AML-193 (cell line): ENCODE measurements at places on chromosomes 5 and 9.

- DNase-seq: no peak
Measured at GRCh38 chr5:180179442-180180420, 29.3 kb downstream of the RASGEF1C start.

DNA sequence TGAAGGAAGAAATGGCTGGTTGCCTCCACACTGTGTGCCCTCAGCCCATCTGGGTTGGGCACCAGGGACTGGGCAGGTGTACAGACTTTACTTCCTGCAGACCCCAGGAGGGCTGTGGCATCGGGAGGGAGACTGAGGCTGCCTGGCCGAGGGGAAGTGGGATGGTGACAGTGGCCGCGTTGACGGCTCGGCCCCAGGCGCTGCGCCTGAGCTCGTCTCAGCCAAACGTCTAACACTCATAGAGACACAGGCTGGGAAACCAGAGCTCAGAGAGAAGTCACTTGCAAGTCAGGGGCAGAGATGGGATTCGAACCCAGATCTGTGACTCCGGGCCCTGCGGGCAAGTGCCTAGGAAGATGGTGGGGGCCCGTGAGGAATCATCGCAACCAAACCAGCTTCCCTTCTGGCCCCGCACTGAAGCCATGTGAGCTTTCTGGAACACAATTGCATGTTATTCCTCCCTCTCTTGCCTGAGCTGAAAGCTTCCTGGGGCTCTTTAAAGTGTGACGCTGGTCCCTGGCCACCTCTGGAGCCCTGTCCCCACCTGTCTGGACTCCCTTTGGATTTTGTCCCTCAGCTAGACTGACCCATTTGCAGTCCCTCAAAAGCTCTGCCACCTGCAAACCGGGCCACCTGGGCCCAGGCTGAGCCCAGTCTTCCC, 53.1 kb upstream of the FUBP3 start:
- DNase-seq: no peak

DNA sequence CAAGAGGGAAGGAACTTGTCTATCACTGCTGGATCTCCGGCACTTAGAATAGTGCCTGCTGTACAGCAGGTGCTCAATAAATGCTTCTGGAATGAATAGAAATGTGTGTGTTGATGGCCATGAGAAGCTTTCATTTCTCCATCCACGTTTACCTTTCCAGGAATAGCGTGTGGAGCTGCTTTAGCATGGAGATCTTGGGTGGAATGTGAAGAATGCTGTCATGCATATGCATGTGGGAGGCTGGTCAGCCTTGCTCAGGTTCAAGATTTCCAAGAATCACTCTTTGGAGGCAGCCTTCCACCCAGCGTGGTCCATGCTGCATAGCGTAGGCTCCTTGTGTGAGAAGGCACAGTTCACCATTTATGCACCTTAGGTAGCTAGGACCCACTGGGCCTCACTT, 19.2 kb downstream of the COL15A1 start:
- DNase-seq: no peak

- DNase-seq: no peak
Measured at GRCh38 chr5:27450607-27451006, 412.2 kb upstream of the CDH9 start.

GRCh38 chr5:130541617-130542221, 623.3 kb downstream of the HINT1 start:
- DNase-seq: no peak

DNA sequence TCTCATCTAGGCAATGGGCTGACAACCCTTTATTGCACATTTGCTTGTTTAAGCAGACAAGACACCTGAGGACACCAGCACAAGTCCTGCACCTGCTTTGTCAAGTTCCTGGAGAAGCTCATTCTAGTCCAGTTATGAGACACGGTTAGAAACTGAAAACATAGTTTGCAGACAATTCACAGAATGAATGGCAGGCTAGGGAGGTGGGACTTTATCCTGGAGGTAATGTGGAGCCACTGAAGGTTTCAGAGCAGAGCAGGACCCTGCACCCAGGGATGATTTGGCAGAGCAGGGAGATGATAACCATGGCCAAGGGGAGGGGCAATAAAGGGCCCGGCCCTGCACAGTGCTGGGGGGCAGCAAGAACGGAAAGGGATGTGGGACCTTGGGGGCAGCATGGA, 50.7 kb upstream of the SLC25A51 start:
- no peak for DNase-seq

DNA sequence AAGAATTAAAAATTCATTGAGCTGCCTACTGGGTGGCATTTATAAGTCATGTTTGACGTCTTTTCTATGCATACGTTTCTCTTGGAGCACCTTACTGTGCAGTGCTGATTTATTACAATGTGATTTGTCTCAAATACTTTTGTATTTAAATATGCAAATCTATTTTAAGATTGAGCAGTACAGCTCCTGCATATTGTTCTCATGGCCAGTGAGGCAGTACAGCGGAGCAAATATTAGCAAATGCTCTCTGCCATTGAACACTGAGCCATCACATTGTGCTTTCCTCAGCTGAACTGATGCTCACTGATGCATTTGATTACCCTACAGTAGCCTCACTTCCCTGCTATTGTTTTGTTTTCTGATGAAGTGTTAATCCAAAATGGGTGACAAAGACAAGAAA, 149.6 kb downstream of the HTR1A start:
- DNase-seq: no peak

DNA sequence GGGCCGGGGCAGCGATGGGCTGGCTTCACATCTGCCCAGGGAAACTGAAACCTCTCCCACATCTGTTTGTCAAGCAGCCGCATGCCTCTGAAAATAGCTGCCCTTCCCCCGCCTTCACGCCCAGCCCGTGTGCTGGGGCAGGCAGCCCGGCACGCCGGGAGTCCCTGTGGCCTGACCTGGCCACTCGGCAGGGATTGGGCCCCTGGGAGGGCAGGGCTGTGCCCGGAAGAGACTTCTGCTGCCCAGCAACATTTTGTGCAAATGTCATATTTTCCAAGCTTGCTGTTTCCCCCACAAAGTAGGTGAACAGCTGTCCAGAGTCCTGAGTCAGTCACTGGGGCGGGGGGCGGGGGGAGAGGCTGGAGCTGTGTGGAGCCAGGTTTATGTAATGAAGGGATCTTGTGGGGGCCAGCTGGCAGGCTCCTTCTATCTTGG, 8.2 kb downstream of the COL27A1 start:
- DNase-seq: no peak

DNA sequence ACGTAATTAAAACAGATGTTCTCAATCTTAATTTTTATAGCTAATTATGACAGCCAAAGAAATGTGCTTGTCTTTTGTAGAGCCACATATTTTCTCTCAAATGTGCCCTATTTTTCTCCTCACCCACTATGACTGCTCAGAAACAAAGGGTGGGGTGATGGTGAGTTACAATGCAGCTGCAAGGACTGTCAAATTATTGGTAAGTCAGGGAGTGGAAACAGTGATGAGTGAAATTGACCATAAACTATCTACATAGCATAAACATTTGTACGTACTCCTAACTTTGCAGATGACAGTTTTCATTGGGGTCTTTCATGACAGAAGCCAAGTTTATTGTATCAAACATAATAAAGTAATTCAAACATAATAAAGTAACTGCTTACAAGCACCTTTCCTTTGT, 215.9 kb downstream of the MCTP1 start:
- no peak for DNase-seq
